Activated CD4-positive, alpha-beta T cell treated with anti-CD3 and anti-CD28 coated beads, Interleukin-2, amount 50 U/mL, for 4 hours (primary cell): ENCODE measurements at places on chromosomes 7 and 10.
A peak's percentile ranks its signal among the peaks of the same experiment; 100 is the strongest.

GRCh38 chr10:11236234-11236633 is 218.6 kb downstream of the CELF2 start:
- no peak for DNase-seq

- DNase-seq, result no peak
Measured at GRCh38 chr7:36726311-36726710, 2.0 kb upstream of the AOAH start.

GRCh38 chr7:70406950-70407209 is 725.1 kb upstream of the GALNT17 start:
- DNase-seq, result no peak

DNA sequence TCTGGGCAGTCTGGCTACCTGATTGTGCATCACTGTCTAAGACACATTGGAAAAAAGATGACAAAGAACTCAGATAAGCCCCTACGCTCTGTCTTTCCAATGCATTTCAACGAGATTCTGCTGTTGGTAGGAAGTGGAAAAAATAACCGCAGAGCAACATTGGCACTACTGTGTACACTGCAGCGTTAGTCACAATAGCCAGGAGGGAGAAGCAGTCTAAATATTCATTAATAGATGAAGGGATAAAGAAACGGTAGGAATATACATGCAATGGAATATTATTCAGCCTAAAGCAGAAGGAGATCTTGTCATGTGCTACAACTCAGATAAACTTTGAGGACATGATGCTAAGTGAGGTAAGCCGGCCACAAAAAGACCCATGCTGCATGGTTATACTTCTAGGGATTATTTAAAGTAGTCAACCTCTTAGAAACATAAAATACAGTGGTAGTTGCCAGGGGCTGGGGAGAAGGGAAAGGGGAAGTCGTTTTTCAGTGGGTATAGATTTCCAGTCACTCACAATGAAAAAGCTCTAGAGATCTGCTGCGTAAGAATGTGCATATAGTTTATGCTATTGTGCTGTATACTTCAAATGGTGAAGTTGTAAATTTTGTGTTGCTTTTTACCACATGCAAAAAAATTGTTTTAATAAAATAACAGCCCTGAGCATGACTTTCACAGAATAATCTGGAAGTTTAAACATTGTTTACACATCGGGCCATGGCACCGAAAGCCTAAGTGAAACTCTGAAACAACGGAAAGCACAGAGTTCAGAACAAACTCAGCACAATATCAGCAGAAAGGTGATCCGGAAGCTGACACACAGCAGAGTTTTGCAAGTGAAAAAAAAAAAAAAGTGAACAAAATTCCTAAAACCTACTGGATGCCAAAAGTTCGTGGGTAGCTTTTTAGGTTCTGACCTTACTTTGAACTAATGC is 40.1 kb downstream of the ELMO1 start:
- peak; percentile 35 for DNase-seq

DNA sequence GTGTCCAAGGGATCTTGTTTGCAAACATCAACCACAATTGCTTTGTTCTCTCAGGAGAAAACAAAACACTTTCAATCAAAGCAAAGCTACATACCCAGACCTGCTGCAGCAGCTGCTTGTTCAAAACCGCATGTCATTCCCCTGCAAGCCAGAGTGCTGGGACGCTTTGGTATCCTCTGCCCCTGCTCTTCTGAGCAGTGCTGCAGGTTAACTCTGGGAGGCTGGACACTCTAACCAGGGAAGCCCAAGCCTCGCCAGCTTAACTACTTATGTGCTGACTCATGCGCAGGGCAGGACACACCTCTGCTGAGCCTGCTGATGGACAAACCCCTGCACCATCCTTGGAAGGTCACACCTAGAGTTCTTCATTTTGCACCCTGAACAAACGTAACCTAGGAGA is 28.2 kb upstream of the ASAH2 start:
- no peak for DNase-seq

DNA sequence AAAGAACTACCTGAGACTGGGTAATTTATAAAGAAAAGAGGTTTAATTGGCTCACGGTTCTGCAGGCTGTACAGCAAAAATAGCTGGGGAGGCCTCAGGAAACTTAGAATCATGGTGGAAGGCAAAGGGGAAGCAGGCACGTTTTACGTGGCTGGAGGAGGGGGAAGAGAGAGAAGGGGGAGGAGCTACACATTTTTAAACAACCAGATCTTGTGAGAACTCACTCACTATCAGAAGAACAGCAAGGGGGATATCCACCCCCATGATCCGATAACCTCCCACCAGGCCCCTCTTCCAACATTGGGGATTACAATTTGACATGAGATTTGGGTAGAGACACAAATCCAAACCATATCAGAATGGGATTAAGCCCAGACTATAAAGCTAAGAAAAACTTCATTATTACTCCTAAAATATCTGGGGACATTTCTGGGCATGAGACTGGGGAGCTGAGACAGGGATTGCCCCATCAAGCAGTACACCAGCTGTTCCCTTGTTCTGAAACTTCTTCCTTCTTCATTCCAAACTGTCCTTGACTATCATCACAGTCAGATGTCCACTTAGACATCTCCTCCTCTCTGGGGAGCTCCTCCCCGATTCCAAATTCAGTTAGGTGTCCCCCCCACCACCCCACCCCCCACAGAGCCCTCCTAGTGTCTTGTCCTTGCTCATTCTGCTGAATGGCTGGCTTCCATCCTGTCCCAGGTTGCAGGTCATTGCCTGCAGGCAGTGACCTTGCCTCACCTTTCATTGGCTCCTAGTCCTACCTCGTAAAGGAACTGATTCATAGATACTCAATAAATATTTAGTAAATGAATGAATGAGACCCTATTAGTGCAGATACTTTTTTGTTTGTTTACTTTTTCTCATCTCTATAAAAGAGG is 132.6 kb downstream of the EVX1 start:
- no peak for DNase-seq

DNA sequence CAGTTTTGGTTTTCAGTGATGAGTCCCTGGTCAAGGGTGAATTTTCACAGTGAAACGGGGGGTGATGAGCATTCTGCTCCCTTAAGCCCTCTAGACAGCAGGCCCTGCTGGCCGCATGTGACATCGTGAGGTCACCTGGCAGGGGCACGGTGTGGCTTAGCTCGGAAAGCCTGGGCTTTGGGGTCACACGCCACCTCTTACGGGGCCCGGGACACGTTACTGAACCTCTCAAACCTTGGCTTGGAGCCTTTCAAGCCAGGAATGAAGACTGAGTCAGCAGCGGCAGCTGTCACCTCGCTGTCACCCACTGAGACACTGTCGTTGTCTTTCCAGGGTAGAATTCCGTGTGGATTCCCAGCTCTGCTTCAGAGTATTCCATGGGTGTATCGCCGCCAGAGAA is 4.1 kb downstream of the GET4 start:
- no peak for DNase-seq

GRCh38 chr10:119509909-119510451 is 32.5 kb downstream of the RGS10 start:
- DNase-seq, result no peak

GRCh38 chr10:60286559-60286958 is 103.1 kb downstream of the ANK3 start:
- DNase-seq, result no peak

- no peak for DNase-seq
Measured at GRCh38 chr7:5282543-5283316, at the start of gene SLC29A4. TSS of gene SLC29A4 (plus strand) at chr7:5282943. CDS start at chr7:5287817, 4,874 bp downstream.

- peak; percentile 80 for DNase-seq
Measured at GRCh38 chr7:38463277-38464225, 167.6 kb downstream of the AMPH start.
